ENCODE measurements at places on chromosomes 16 and 17. TPM values are rescaled to one million over a fixed set of nuclear protein-coding genes. Genes with fewer than 3 reads are reported as not detected.

DNA sequence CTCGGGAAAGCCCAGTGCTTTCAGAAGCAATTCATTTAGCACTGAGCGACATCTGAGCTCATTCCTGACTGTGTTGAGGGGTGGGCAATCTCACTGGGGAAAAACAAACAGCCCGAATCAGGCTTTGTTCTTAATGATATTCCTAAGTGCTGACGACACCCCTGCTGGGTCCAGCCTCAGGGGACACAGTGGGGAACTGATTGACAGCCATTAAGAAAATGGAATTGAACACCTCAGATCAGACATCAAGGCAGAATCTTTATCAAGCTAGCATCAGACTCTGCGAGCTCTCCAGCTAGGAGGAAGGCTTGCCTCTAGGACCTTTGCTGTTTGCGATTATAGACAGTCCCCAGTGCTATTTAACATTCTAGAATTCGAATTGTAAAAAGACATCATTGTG, 22.5 kb upstream of the LYRM9 start:
- no peak for DNase-seq

DNA sequence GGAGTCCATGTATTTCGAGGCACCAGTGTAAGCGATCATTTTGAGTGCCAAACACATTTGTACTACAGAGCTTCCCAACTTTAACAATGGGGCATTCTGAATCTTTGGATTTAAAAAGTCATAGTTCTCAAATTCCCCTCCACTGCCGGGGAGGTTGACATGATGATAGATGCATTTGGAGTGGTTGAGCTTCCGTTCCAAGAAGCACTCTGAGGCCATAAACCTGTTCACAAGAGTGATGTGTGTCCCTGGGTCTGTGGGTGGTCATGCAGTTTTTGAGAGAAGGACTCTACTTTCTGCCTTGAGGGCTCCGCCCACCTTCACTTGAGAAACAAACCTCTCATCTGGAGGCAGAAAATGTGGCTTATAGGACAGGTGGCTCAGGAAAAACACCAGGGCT, 43.7 kb downstream of the IRX5 start:
- no peak for DNase-seq

GRCh38 chr16:79049040-79049439, 551.5 kb downstream of the MAF start:
- DNase-seq: no peak

GRCh38 chr16:67993207-67994039, 5.9 kb downstream of the DPEP2 start:
- DNase-seq: peak; percentile 19

The KRT14 gene
- polyA plus RNA-seq: 18,688 TPM

DNA sequence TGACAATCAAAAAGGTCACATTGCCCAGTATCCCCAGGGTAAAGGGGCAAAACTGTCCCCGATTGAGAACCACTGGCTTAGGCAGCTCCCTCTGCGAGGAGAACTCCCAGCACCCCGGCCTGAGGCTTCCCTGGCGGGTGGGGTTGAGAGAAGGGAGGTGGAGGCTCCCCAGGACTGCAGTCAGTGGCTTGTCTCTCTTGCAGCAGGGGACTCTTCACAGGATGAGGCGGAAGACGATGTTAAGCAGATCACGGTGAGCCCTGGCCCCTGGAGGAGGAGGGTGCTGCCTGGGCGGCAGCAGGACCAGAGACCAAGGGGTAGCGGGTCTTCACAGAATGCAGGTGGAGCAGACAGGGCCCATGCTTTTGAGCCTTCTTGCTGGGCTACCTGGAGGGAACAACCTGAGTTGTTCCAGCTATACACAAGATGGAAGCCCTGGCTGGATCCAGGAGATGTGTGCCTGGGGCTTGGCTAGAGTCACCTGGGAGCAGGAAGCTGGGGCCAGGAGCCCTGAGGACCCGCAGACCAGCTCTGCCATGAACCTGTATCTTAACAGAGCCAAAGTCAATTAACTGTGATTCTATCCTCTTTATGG, 16.8 kb downstream of the POLR3E start:
- no peak for DNase-seq

The FAM83G gene
- polyA plus RNA-seq: 25.0 TPM

- no peak for DNase-seq
These were observed 32.2 kb upstream of the RCVRN start for GRCh38 chr17:9937241-9937761.

The C16orf54 gene
- polyA plus RNA-seq: not detected

The TP53TG3F gene
- polyA plus RNA-seq: not detected

DNA sequence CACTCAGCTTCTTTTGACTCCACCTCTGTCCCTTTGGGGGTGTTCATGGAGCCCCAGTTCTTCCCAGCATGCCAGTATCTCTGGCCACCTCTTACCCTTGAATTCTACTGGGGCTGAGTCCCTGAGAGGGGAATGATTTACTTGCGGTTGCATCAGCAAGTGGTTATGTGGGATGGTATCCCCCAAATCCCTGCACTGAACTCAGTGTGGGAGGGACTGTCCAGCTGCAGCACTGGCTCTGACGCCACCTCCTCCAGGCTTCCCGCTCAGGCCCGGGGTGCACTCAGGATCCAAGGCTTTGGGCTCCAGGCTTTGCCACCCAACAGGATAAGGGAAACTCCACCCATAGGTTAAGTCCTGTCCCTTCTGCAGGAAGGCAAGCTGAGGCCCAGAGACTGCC, 21.1 kb upstream of the BRD7 start:
- no peak for DNase-seq

GRCh38 chr17:75411328-75412067, 6.0 kb upstream of the GRB2 start:
- no peak for DNase-seq

The KIF18B gene
- 8.7 TPM for polyA plus RNA-seq

DNA sequence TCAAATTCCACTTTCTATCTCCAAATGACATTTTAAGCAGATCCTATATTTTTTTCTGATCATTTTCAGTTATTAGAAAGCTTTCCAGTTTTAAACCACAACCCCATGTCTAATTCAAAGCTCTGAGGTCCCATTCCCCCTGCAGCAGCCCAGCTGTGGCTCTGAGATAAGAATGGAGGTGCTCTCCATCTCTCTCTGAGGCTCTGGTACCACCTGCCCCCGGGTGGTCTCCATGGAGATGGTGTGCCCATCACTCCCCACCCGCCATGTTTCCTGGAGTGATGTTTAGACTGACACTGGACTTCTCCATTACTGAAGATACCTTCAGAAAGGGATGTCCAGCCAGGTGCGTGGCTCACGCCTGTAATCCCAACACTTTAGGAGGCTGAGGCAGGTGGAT, 68.1 kb upstream of the SEC14L1 start:
- DNase-seq: no peak

DNA sequence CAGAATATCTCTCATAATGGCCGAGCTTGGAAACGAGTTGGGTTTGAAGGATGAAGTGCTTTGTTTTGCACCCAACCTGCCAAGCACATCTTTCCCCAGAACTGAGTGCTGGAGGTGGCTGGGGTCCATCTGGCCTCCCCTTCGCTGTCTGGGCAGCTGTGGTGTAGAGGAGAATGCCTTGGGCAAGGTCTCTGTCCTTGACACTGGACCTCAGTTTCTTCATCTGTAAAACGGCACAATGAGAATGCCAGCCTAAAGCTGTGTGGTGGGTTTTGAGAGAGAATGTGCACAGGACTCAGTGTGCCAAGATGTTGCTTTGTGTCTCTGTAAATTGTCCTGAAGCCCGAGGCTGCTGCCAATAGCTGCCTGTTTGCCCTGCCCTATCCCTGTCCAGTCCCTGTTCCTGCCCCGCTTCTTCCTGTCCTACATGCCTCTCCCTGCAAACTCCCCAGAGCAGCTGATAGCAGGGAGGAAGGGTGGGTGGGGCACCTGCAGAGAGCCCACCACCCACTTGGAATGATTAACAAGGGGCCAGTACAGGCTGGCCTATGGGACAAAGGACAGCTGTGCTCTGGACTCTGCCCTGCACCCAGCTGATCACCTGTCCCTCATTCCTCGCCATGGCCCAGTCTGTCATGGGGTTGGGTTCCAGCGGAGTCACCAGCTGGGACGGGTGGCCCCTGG, 15.3 kb downstream of the LASP1 start:
- no peak for DNase-seq

Data from foreskin keratinocyte (primary cell).